Hematopoietic multipotent progenitor cell treated with erythropoietin and hydrocortisone succinate and interleukin-3 and kit ligand, for 15 days (in vitro differentiated cells): ENCODE measurements at places on chromosomes 12 and 14.

GRCh38 chr12:6074979-6075585 is 49.4 kb downstream of the VWF start:
- DNase-seq: no peak

DNA sequence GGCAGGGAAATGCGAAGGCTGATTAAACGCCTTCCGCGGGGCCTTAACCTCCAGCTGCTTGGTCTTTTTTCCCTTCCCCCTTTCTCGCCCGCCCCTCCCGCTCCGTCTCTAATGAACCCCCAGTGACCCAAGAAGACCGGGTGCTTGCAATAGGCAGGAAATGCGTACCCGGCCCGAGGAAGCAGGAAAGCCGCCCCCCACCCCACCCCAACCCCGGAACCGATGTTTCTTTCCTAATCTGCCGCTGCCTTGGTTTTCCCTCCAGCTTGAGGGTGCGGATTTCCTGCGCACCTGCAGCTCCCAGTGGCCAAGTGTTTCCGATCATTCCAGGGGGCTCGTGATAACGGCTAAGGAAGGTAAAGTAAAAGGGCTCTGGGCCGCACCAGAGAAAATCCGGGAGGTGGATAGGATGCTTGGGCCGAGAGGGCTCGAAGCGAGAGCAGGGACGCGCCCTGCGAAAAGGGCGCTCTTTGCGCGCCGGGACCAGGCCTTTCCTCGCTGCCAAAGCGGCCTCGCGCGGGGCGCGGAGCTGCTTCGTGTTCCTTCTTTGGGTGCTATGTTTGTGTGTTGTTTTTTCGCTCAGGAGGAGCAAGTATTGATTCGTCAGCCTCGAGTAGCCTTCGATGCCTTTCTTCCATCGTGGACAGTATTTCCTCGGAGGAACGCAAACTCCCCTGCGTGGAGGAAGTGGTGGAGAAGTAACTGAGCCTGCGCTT is 983 bp downstream of the MYF6 start:
- no peak for DNase-seq

DNA sequence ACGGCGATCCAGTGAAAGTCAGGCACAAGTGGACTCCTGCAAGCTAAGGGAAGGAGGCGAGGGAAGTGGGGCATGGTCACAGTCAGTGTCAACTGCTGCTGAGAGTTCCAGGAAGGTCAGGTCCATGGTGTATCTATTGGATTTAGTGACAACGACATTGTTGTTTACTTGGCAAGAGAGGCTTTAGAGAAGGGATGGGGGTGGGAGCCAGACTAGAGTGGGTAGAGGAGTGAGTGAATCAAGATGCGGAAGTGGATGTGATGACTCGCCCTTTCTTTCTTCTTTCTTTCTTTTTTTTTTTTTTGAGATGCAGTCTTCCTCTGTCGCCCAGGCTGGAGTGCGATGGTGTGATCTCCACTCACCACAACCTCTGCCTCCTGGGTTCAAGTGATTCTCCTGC is 12.5 kb downstream of the P2RX7 start:
- no peak for DNase-seq

DNA sequence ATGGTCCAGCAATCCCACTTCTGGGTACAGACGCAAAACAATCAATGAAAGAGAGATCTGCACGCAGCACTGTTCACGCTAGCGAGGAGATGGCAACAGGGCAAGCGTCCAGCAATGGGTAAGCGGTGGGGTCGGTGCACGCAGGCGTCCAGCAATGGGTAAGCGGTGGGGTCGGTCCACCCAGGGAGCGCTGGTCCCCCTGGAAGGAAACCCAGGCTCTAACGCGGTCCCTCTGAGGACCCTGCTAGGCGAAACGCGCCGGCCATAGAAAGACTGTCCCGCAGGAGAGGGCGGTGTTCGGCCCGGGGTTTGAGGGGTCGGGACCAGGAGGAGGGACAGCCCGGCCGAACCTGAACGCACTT is 618 bp upstream of the PGAM5 start:
- DNase-seq: no peak

GRCh38 chr12:32603071-32603470 is 76.0 kb upstream of the DNM1L start:
- DNase-seq: no peak

DNA sequence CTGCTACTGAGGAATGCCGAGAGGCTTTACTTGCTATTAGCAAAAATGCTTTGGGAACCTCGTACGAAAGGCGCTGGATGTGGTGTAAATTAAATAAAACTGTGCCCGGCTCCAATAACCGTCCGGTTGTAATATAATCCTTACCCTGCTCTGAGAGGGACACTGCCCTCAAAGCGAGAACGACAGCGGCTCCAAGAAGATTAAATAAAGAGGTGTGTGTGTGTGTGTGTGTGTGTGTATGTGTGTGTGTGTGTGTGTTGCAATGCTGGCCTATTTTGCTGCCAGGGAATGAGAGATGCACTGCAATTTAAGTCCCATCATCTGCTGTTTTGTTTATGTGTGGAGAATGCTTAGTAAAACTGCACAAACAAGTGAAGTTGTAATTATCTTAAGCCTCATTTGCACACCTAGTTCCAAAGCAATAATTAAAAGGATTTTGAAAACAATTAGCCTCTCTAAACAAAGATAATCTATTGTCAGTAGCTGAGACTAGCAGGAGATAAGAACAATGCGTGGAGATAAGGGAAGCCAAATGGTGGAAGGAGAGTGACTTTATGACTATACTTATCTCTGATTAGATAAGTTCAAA is 1.2 kb upstream of the SIX1 start:
- no peak for DNase-seq

DNA sequence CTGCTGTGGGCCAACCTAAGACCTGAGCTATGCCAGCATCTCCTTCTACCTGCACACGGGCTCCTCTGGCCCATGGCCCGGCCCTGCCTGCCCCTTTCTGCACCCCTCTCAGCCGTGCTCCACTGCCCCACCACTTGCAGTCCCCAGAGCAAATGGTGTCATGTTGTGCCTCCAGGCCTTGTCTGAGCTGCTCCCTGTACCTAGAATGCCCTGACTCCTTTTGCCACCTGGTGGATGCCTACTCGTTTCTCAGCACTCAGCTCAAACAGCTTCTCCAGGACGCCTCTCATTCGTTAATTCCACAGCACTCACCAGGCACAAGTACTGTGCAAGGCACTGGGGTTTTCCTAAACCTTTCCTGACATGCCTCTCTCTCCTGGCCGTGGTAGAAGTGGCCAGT is 63.2 kb upstream of the PNMA1 start:
- peak; percentile 49 for DNase-seq

GRCh38 chr12:92537290-92537960 is 165.4 kb upstream of the PLEKHG7 start:
- DNase-seq: no peak

GRCh38 chr12:16218234-16218633 is 59.3 kb downstream of the SLC15A5 start:
- DNase-seq: no peak

DNA sequence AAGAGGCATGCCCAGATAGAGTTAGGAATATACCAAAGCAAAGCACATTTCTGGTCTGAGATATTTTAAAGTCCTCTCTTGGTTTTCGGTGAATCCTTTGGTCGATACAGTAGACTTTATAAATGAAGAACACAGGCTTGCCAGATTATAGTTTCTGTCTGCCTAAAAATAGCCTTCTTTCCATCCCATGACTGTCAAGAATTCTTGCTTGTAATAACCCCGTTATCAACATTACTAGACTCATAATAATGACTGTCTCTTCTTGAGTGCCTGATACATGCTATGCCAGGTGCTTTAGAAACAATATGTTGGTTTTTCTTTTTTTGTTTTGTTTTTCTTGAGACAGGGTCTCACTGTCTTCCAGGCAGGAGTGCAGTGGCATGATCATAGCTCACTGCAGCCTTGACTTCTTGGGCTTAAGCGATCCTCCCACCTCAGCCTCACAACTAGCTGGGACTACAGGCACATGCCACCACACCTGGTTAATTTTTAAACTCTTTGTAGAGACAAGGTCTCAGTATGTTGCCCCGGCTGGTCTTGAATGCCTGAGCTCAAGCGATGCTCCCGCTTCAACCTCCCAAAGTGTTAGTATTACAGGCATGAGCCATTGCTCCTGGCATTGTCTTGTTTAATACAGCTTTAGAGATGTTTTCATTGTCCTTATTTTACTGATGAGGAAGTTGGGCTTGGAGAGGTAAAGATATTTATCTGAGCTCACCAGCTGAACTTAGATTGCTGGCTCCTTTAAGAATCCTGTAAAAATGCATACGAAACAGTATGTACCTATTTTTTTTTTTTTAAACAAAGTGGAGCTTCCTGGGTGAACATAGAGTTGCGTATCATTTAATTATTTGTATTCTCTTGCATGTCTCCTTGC is 30.4 kb downstream of the CHST11 start:
- DNase-seq: no peak

DNA sequence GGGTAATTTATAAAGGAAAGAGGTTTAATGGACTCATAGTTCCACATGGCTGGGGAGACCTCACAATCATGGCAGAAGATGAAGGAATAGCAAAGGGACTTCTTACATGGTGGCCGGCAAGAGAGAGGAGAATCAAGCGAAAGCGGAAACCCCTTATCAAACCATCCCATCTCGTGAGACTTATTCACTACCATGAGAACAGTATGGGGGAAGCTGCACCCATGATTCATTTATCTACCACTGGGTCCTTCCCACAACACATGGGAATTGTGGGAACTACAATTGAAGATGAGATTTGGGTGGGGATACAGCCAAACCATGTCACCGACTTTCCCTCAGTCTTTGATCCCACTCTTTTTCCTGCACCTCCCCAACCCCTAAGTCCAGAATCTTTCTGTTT is 12.6 kb upstream of the CTDSP2 start:
- DNase-seq: no peak

- DNase-seq: no peak
Measured at GRCh38 chr12:14981049-14981448, 8.2 kb downstream of the PDE6H start.
